ENCODE measurements at places on chromosomes 3 and 15.

GRCh38 chr3:129927072-129927471, 33.6 kb upstream of the TMCC1 start:
- DNase-seq = no peak

GRCh38 chr3:46466273-46466672, 1.6 kb upstream of the LTF start:
- no peak for DNase-seq

- DNase-seq = no peak
Measured at GRCh38 chr3:72601983-72602750, 246.1 kb downstream of the SHQ1 start.

- no peak for DNase-seq
Measured at GRCh38 chr15:31499236-31499952, 172.8 kb downstream of the KLF13 start.

DNA sequence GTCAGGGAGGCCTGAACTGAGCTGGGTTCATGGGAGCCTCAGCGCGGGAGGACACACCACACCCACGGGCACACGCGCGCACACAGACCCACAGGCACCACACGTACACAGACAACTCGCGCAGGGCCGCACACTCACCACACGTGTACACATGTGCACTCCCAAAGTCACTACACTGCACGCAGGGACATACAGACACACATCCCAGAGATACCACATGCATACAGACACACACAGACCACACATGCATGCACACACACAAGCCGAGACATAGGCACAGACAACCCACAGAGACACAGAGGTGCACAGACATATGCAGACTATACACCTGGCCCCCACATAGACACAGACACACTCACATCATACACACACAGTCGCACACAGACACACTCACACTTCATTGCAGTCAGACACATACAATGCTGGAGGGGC, 1.1 kb upstream of the MGLL start:
- no peak for DNase-seq

DNA sequence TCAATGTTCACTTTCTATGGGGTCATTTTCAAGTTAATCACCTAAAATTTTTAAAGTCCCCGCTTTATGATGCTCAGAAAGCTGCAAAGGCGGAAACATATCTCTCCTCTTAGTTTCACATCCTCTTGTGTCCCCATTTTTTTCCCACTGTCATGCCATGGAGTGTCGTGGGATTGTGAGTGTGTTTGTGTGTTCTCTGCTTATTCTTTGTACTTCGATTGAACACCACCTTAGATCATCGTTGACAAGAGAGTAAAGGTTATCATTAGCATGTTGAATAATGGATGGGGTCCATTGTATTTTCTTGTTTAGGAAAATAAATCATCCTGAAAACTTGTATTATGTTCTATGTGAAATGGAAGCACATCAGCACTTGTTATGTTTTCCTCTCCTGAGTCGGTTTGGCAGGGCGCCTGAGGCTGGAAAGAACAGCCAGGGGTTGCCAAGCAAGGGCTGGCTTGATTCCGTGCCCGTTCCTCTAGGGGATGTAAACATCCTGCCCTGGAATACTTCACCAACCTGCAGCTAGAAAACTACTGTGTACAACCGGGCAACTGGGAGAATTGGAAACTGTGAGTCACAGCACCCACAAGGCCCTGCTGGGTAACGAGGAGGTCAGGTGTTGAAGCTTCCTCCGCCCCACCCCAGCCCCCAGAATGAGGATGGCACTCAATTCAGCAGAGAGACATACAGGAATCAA, 67.2 kb downstream of the EIF4E3 start:
- DNase-seq = no peak

DNA sequence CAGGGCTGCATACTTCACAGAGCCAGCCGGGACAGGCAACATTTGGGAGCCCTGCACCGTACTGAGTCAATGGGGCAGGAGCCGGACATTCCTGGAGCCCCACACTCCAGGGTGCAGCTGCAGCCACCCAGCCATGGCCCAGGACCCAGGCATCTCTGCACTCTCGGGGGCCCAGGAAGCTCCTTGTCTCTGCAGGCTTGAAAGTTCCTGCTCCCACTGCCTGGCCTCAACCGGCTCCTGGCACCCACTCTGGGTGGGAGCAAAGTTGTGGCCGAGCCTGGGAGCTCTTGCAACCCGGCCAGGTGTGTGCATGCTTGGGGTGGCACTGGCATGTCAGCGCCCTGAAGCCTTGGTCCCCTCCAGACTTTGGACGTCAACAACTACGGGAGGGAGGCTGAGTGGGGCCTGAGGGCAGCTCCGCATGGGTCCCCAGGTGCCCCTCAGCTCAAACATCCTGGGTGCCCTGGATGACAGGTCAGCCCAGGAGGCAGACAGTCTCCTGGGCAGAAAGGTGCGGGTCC, 833.5 kb upstream of the CADM2 start:
- no peak for DNase-seq

DNA sequence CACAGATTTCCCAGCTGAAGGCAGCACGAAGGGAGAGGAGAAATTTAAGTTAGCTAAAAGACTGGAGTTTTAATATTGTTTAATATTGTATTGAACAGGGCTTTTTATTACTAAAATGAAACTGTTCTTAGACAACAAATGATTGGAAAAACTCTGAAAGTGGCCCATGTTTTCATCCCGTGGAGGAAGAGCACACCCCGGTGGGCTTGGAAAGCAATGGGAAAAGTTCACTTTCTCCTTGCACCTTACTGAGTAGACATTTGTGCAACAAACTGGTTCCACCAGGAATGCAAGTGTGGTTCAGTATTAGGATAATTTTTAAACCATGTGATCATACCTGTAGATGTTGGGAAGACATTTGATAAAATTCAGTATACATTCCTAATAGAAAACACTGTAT, 8.2 kb upstream of the ESYT3 start:
- DNase-seq = no peak

- DNase-seq = no peak
Measured at GRCh38 chr15:51274956-51275355, 63.4 kb downstream of the CYP19A1 start.

GRCh38 chr3:127143172-127143571, 49.8 kb upstream of the PRR23E start:
- no peak for DNase-seq

GRCh38 chr3:161393310-161393709, 22.0 kb upstream of the SPTSSB start:
- DNase-seq = no peak

GRCh38 chr3:151873398-151873797, at the start of gene SUCNR1:
Gene SUCNR1 (plus strand): TSS chr3:151873643. CDS start chr3:151879893, 6,250 bp downstream.
- DNase-seq = no peak
